ENCODE measurements at places on chromosomes 12 and 14.

DNA sequence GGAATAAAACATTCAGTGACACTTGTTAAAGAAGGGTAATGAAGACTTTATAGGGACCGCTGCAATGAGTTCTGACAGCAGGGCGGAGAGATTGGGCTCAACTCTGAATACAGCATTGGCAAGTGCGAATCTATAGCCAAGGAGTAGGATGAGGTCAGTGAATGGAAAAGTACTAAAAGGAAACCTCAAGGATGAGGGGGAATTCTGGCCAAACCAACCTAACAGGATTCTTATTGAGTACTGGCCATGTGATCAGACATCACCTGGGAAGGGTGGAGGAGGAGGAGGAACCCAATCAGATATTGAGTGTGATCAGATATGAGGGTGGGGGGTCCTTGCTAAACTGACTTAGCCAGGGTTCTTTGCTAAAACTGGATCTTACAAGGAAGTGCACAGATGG lies 31.0 kb downstream of the DRAM1 start:
- DNase-seq = no peak

GRCh38 chr14:33356181-33356580 lies 417.5 kb downstream of the NPAS3 start:
- DNase-seq = no peak

DNA sequence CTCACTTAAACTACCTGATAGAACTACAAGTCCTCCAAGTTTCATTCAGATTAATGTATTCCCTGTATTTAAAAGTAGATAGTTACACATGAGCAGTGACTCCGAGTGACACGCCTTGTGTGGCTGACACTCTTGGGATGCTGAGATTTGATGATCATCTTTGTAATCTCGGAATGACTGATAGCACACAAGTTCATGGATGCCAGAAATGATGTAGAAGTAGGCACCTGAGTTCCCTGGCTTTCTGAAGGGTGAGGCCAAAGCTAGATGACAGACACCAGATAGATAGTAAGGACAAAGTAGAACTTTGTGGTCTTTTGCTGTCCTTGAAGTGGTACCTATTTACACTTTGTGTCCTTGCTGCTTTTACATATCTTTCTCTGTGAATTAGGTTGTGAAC lies 491.2 kb downstream of the PCNX1 start:
- no peak for DNase-seq

- DNase-seq = no peak
Measured at GRCh38 chr12:69658203-69658602, 40.9 kb downstream of the BEST3 start.

GRCh38 chr12:63968673-63969072 lies 124.2 kb downstream of the SRGAP1 start:
- no peak for DNase-seq

DNA sequence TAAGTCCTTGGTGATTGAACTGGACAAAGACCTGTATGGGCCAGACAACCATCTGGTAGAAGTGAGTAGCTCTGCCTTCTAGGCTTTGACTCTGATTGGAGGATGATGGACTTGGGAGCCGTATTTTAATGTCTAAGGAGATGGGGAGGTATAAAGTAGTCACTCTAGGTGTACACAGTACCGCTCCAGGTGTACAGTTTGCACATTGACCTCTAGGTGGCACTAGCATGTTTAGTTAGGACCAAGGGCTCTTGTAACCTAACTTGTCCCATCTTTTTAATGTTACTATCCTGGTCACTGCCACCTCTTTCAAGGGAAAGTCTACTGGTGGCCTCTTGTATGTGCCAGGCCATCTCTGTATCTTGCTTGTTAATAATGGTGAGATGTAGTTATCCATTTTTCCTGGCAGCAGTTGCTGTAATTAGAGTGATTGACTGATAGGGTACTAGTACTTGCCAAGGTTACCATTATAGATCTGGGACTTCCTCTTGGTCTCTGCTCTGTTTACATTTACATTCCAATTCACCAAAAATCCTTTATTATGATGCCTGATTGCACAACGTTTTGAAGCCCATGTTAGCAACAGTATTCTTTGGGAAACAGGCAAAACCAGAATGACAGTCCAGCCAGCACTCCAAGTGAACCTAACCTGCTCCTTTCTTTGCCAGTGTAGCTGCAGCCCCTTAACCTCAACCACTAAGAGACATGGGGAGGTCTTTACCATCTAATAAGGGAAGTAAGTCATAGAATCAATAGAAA lies 3.6 kb downstream of the SMARCD1 start:
- no peak for DNase-seq

- no peak for DNase-seq
Measured at GRCh38 chr12:14482361-14482760, 85.3 kb downstream of the PLBD1 start.

GRCh38 chr12:124707316-124707715 lies 139.9 kb upstream of the NCOR2 start:
- no peak for DNase-seq

DNA sequence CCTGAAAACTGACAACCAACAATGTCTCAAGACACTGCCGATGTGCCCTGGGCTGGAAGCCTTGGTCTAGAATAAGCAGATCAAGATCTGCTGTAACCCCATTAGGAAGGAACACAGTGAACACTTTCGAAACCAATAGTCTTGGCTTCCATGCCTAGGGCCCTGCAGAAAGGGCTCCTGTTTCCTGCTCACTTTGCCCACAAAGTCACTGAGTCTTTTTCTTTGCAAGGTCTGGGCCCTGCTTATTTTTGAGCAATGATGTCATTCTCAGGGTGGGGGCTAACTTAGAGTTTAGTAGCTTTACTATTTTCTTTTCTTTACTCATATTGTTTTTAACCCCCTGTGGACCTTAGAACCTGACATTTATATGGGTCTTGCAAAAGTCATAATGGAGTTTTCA lies 704.2 kb upstream of the TMEM132C start:
- DNase-seq = no peak

GRCh38 chr12:70842136-70842535 lies 78.4 kb downstream of the PTPRR start:
- DNase-seq = no peak

Measured in upper lobe of right lung (tissue), 1 donor.